Fibroblast of skin of left quadriceps (primary cell): ENCODE measurements at places on chromosomes 12 and 14.

GRCh38 chr14:22800346-22800745 is 14.9 kb downstream of the SLC7A7 start:
- no peak for DNase-seq

GRCh38 chr12:64633940-64634337 is 23.6 kb downstream of the RASSF3 start:
- DNase-seq: no peak

DNA sequence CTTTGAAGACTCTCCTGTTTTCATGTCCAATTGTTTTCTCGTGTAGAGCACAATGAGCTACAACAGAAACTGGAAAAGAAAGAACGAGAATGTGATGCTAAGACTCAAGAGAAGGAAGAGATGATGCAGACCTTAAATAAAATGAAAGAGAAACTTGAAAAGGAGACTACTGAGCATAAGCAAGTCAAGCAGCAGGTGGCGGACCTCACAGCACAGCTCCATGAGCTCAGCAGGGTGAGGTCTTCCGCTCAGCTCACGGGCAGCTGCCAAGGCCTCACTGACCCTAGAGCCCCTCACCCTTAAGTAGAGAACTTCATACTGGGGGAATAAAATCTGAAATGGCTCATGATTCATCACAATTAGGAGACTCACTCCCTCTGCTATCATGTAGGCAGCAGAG is 134.7 kb downstream of the GPR135 start:
- no peak for DNase-seq

DNA sequence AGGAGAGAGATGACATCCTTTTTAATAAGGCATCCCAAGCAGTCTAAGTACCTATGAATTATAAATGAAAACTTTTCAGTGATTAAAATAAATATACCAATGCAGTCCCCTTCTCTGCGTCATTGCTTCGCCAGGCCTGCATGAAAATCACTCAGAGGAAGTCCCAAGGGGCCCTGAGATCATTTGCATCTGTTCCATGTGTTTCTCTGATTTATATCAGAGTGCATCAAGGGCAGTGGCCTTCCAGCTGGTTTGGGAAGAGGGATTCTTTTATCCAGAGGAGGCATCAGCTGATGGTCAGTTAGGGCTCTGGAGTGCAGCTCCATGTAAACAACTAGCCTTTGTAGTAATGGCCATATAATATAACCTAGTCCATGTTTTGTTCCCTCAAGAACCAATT is 210.1 kb downstream of the RGS6 start:
- DNase-seq: no peak

- no peak for DNase-seq
Observed at GRCh38 chr12:23550753-23551152, 398.7 kb downstream of the SOX5 start.

DNA sequence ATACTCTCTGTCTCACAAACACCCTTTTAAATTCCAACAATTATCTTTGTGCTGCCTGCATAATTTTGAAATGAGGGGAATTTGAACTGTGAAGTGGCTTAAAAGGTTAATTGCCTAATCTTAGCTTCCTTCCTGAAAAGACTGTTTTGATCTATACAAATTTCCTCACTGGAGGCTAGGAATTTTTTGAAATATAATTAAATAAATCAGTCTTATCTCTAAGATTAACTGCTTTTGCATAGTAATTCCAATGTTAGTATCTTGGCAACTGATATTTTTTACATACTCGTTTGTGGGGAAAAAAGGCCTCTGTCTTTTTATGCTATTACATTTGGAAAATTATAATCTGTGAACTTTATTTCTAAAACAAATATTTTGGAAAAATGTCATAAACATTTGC is 498.5 kb downstream of the TMTC2 start:
- DNase-seq: no peak

DNA sequence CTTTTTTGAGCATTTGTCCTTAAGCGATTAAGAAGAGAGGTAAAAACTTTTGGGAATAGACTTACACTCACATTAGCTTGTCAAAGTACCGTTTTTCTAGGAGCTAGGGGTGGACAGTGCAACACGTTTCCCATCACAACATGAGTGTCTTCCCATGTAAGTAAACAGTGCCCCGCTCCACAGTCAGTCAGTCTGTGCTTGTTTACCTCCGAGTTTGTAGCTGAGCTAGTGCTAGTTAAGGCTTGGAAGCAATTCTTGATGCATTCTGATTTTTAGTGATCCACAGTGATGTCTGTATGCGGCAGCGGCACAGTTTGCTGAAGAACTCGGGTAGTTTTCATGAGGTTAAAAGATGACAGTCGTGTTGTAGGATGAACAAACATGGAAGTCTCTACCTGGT is 941 bp downstream of the ZDHHC17 start:
- no peak for DNase-seq

DNA sequence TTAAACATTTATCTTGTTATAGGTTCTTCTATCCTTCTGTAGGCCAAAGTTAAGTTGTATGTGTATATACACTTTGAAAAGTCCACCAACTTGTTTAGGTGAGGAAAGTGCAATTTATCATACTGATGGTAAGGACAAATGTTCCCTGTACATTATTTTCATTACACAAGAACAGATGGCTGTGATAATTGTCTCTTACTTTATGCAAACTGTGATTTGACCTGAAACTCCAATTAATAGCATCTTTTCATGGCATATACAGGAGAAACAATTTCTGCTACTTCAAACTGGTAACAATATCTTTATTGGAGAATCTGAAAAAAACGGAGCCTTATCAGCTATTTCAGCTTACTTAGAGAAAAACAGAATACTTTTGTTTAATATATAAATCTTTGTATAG is 5.6 kb downstream of the TRIM9 start:
- DNase-seq: no peak

- DNase-seq: peak; percentile 21
Observed at GRCh38 chr12:132453361-132454192, 36.4 kb upstream of the FBRSL1 start.

DNA sequence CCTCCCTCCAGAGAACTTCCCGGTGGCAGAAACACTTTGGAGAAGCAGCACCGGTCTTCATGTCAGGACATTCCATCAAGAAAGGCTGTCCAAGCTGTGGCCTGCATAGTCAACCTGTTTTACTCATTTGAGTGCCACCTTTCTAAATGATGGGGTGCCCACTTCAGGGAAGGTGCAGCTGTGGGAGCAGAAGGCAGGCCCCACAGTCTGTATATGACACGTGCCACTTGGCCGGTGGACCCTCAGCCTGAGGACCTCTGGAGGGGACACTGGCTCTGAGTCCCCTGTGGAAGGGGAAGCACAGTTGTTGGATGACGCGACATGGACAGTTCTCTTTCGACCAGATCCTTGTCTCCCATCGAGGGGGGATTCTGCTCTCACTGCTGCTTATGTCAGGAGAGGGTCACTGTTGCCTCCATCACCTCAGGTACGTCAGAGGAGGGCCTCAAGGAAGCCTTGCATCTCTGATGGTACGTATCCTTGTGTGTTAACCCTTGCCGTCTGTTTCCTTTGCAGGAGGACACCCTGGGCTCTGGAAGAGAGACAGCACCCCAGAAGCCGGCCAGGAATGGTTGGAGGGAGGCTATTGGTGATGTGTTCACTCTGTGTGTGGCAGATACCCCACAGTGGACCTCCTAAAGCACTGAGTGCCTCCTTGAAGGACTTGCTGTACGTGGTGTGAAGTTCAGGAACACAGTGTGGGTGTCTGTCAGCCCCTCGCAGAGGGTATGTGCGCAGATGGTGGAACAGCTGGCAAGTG is 132.1 kb upstream of the RTL1 start:
- no peak for DNase-seq

DNA sequence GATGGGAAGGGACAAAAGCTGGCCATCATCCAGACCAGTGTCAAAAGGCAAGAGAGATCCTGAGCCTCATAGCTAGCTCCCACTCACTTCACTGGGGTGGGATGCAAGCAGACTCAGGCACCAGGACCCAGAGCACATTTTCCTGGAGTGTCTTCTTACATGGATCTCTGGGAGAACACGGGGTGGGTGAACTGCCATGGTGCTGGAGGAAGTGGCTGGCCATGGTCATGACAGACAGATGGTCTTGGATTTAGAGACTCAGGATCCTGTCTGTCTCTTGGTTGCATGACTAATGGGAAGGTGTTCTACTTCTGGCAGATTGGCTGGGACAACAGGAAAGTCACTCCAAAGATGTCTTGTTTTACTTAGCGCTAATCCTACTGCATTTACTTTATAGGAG is 311.5 kb downstream of the ATP23 start:
- no peak for DNase-seq

GRCh38 chr12:51059086-51059485 is 11.0 kb downstream of the LETMD1 start:
- no peak for DNase-seq

DNA sequence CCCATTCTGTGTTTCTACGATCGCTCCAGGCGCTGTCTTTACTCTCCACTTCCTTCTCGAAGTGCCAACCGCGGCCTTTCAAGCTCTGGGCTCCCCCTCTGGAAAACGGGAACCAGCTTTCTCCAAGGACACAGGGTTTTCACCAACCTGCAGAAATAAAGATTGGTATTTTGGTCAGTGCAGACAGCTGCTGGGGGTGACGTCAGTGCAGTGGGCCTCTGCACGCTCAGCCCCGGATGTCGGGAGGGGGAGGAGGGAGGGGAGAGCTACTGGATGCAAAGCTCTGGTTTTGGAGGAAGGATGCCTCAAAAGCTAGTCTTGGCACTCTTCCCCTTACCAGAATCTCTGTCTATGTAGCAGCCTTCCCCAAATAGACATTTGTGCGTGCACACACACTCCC is 19.9 kb downstream of the HRK start:
- DNase-seq: peak; percentile 60

DNA sequence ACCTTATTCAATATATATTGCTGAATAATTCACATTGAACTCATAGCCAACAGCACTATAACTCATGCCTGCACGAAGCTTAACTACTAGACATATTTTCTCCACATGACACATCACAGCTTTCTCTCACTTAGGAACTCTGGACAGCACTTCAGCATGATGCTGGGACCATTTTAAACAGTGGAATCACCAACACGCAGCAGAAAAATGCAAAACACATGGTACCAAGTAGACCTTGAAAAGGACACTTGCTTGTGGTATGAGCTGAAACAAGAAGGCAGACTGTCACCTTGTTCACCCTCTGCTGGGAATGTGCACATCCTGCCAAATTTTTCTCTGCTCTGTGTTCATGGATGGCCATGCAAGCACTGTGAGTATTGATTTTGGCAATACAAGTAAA is 34.8 kb upstream of the CD9 start:
- DNase-seq: peak; percentile 65

DNA sequence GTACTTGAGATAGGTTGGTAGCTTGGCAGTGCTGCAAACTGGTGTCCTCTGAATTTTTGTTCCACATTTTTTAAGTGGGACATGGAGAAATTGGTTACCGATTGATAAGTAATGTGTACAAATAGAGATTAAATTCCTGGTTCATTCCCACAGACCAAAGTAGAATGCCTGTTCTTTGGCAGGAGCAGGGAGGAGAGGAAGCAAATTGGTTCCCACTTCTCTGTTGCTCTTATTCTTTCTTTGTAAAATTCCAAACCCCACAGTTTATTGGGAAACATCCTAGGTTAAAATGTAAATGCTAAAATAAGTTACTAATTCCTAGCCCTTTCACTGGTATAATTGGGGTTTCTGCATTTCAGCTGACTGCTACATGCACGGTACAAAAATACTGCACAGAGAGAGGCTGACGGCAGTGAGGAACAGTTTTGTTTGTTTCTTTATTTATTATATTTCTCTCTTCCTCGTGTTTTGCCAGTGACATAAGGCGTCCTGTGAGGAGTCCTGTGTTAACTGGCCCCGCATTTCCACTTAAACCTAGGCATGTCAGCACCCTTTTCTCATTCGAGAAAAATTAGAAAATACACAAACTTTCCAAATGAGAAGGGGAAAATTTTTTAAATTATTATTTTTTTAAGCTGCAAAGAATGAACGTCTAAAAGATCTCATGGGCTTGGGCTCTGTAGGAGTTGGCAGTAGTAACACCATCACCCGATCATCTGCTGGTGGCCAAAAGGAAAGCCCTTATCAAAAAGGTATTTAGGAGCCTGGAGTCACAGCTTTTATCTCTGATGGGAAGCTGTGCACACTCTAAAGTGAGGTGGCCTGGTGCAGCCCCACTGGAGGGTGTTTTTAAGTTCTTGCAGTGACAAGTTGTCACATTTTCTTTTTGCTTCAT is 25.4 kb upstream of the BCL7A start:
- no peak for DNase-seq

- no peak for DNase-seq
Observed at GRCh38 chr12:127245437-127245836, 1021.5 kb upstream of the TMEM132C start.

DNA sequence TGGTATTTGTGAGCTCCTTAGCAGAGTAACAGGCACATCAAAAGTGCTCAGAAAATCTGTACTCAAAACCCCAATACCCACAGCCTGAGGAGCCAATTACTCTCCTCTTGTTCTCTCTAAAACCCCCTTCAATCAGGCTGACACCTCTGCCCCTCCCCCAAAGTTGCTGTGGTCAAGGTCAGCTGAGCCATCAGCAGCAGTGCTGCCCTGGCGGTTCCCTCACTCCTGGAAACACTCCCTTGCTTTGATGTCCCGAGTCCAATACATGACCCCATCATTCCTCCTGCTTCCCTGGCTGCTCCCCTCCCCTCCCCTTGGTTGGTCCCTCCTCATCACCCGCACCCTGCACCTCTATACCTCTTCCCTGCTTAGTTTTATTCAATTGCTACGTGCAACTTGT is 57.2 kb upstream of the C14orf132 start:
- no peak for DNase-seq

DNA sequence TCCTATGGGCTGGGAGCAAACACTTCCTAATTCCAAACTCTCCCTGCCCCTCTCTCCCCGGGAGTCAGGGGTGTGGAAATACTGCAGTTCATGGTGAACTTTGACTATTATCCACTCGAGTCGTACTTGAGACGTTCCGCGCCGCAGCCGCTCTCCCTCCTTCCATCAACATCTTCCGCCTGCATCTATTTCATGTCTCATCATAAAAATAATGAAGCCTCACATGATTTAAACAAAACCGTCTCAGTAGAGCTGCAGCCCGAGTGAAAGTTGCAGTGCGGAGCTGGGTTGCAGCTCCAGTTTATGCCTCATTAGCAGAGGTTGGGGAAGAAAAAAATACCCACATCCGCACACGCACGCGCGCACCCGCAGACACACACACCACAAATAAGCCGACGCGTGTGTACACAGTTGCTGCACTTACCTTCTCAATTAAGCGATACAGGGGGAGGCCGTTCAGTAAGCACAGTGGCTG is 283 bp downstream of the LMO3 start:
- no peak for DNase-seq

GRCh38 chr14:23173031-23173430 is 10.4 kb downstream of the SLC7A8 start:
- no peak for DNase-seq

DNA sequence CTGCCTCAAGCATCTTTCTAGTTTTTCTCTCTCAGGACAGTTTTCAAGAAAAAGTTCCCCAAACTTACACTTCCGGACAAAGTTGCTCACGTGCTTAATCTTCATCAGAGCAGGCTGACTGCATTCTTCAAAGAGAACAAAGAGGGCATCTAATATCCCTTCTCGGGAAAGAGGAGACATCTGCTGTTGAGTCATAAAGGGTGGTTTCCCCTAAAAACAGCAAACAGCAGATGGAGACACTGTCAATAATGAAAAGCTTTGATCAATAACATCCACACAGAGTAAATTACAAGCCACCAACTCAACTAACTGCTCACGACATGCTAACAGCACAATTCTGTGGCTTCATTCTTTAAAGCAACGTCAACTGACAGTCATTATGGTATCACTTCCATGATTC is 8.1 kb downstream of the CIT start:
- no peak for DNase-seq
